ENCODE measurements at places on chromosomes 7 and 10. TPM values are rescaled to one million over a fixed set of nuclear protein-coding genes. Genes with fewer than 3 reads are reported as not detected.

Gene SGCE
- not detected for total RNA-seq

Gene EPO
- total RNA-seq, result not detected

- DNase-seq, result no peak
Measured at GRCh38 chr7:45155941-45156340, 1.6 kb upstream of the RAMP3 start.

DNA sequence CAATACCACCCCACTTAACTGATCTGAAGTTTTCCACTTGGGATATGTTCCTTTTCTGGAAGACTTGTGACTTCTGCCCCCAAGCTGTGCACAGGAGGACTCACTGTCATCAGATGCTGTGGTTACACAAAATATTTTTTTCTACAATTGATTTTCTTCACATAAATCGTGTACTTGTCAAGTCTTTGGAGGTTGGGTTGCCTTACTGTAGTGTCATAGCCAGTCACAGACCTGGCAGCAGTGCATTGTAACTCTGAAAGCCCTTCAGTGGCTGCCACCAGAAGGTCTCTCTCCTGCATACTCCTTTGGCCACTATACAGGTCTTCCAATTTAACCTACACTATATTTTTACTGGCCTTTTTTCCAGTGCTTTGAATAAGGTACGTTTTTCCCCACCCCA, 73.2 kb downstream of the SDK1 start:
- no peak for DNase-seq

Gene ANXA8
- not detected for total RNA-seq

DNA sequence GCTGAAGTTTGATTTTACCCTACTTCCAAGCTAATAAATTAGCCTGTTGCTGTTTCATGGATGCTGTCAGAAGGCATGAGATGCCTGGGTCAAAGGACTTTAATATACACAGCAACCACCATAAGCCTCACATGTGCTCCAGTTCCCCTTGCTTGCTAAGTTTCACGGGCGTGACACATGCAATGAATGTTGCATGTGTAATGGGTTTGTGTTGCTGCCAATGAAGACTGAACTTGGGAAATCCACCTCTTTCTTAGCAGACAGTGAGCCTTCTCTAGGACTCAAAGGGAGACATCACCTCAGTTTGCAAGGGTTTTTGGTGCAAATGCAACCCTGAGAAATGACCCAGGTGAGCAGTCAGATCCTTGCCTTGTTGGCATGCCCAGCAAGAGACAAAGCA, 505.5 kb upstream of the PODXL start:
- DNase-seq, result no peak

- DNase-seq, result no peak
Measured at GRCh38 chr10:88763441-88763840, 3.6 kb downstream of the LIPN start.

DNA sequence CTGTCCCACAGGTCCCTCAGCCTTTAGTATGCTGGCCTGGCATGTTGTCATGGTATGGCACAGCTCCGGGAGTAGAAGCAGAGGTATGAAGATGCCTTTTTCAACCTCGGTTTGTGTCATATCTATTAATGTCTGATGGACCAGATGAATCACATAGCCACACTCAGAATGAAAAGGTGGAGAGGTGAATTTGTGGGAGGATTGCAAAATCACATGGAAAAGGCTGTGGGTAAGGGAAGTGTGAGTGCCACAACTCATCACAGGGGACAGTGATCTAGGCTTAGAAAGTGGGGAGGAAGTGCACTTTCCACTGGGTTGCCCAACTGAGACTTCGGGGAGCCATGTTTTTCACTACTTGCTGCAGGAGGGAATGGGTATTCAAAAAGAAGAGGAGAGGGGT, 190.7 kb downstream of the WDR11 start:
- no peak for DNase-seq

Gene HABP2
- total RNA-seq, result not detected

Gene CCNY
- 91.9 TPM for total RNA-seq

GRCh38 chr10:122245897-122246296, 25.2 kb upstream of the BTBD16 start:
- no peak for DNase-seq

Gene VSIR
- total RNA-seq, result 101 TPM

GRCh38 chr10:60267802-60268201, 121.9 kb downstream of the ANK3 start:
- DNase-seq, result no peak

- DNase-seq, result no peak
Measured at GRCh38 chr7:154844499-154844898, 158.4 kb downstream of the PAXIP1 start.

DNA sequence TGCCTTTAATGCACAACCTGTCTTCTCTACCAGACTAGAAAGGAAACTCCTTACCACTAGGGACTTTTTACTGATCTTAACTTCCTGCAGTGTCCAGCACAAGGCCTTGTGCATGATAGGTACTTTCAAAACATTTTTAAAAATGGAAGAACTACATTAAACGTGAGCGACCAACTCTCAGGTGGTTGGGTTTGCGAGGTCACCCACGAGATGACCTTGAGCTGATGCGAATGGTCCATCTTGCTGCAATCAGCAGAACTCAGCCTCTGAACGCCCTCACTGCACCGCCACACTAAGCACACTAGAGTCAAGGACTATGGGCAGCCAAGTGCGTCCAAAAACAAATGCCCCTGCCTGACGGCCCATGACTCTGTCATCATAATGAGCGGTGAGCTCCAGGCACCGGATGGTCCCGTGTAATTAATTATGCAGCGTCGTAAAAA, 34.9 kb upstream of the PTF1A start:
- DNase-seq, result no peak

- no peak for DNase-seq
Measured at GRCh38 chr10:69327463-69328379, 49.4 kb downstream of the HK1 start.

DNA sequence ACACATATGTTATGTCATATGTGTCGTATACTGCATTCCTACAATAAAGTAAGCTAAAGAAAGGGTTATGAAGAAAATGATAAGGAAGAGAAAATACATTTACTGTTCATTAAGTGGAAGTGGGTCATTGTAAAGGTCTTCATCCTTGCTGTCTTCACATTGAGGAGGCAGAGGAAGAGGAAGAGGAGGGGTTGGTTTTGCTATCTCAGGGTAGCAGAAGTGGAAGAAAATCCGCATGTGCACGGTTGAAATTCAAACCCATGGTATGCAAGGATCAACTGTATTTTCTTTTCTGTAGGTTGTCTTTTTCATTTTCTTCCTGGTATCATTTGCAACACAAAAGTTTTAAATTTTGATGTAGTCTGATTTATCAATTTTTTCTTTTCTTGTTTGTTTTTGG, 6.3 kb downstream of the PLEKHA8 start:
- no peak for DNase-seq

- DNase-seq, result no peak
Measured at GRCh38 chr10:22805304-22805703, 90.9 kb upstream of the PIP4K2A start.

DNA sequence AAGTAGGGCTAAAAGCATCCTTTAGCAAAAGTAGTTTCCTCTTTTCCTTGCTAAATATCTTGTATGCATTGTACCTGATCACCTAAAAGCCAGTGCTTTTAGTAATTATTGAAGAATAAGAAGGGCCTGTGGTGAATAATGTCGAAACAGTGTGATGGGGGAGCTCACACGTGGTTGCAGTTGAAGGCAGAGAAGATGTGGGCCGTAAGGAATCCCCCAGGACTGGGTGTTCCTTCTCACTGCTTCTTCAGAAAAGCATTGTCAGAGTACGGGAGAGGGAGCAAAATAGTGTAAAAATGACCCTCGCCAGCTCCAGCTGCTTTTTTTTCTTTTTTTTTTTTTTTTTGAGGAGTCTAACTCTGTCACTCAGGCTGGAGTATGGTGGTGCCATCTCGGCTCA, 201.1 kb downstream of the NSUN6 start:
- no peak for DNase-seq

GRCh38 chr10:95920798-95921426, 13.1 kb downstream of the CC2D2B start:
- DNase-seq, result no peak
